GM13977 (cell line): ENCODE measurements at places on chromosomes 13 and 19.

GRCh38 chr19:40960062-40960685 lies 30.9 kb upstream of the CYP2B6 start:
- DNase-seq, result no peak

- no peak for DNase-seq
These were observed 6.7 kb upstream of the CHERP start for GRCh38 chr19:16548956-16549355.

DNA sequence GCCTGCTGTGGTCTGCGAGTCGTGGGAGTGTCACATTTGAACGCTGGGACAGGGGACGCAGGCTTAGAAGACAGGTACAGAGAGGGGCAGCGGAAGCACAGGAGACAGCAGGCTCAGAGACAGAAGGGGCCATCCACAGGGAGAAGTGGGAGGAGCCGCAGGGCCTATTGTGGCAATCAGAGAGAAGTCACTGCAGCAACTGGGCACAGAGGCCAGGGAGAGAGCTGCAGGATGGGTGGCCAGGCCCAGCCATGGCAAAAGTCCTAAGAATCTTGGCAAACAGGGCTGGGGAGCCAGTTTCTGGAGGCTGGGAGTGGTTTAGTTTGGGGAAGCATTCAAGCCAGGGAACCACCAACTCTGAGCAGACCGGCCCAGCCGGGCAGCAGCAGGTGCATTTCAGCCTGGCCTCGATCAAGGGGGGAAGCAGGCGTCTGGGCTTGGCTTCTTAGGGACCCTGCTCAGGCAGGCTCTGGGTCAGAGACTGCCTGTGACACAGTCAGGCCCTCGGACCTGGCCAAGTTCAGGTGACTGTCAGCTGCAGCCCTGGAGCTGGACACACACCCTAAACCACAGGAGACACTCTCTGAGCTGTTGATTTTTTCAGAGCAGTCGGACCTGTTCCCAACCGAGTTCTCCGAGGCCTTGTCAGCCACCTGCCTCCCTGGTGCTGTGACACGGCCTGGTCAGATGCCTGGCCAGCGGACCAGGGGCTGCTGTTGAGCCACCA lies 11.8 kb downstream of the SH3GL1 start:
- no peak for DNase-seq

GRCh38 chr19:38596057-38596981 lies 21.4 kb downstream of the MAP4K1 start:
- DNase-seq, result no peak

GRCh38 chr13:74675182-74675581 lies 541.0 kb upstream of the KLF12 start:
- DNase-seq, result no peak

DNA sequence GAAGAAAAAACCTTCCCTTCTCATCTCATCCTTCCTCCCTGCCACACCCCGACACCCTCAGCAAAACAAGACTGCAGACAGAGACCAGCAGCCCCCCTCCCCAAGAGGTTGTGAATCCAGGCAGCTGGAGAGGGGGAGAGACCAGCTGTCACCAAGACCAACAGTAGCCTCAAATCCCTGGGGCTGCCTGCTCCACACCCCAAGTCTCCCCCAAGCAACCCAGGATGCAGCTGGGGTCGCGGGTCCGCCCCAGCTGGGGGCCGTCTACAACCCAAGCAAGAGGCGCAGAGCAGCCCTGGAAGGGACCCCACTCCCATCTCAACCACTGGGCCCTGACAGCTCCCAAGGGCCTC lies 7.1 kb downstream of the KLF16 start:
- no peak for DNase-seq

DNA sequence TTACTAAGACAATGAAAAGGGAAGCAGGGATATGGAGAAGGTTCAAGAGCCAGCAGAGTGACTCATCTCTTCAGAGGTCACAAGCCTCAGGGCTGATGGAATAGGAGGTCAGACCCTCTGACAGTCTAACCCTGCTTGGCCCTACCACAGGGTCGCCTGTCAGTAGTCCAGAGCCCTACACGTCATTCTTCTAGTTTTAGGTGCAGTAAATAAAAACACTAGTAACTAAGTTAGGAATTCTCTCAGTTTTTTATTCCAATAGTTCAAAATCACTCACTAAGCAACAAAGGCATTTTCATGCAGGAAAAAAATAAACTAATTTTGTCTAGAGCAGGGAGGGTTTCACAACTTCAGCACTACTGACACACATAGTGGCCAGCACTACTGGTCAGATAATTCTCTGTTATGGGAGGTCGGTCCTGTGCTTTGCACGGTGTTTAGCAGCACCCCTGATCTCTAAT lies 27.2 kb downstream of the FOXO1 start:
- no peak for DNase-seq

DNA sequence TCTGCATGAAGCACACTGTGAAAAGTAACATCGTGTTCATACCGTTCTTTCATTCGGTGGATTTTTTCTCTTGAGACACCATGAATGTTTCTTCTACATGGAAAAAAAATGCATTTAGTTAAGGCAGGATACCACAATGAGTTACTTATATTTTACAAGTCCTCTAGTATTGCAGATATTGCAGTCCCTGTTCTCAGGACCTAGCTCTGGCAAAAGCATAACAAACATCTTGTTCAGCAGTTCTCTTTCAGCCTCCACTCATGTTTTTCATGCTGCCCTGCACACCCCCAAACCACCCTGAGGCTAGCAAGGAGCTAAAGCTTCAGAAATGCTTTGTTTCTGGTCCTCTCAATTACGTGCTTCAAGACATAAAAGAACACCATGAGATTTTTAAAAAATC lies 24.8 kb downstream of the N4BP2L1 start:
- DNase-seq, result no peak

DNA sequence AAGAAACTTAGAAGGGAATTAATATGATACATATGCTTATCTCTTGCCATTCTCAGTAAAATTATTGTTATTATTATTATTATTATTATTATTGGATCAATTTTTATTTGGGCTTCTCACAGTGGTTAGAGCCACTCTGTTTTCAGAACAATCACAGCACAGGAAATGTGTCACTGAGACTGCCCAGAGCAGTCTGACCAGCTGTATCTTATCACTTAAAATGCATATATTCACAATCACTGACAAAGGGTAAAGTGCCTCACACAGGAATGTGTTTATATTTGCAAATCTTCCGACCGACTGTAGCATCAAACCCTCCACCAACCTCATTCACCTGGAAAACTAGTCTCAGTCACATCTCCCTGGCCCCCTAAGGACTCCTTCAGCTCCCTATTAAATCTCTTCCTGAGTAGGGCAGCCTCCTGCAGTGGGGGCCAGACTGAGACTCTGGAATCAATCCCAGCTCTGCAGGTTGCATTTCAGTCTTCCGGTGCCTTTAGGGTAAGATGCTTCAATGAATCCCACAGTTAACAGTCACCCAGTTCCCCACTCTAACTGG lies 738.3 kb upstream of the SLITRK5 start:
- DNase-seq, result no peak

DNA sequence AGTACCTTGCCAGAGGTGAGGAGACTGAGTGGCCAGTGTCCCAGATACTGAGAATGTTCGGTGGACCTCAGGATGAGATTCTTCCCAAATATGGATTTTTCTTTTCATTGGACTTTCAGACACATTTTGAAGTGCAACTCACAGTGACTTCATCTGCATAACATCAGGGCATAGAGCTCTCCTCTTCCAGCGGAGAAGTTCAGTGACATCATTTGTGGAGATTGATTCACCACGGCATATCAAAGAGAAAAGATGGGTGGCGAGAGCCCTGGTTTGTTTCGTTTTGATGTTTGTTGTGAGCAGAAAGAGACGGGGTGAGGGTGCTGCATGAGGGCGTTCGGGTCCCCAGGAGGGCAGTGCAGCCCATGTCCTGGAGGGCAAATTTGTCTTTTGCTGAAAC lies 120.1 kb upstream of the GPR12 start:
- DNase-seq, result no peak

DNA sequence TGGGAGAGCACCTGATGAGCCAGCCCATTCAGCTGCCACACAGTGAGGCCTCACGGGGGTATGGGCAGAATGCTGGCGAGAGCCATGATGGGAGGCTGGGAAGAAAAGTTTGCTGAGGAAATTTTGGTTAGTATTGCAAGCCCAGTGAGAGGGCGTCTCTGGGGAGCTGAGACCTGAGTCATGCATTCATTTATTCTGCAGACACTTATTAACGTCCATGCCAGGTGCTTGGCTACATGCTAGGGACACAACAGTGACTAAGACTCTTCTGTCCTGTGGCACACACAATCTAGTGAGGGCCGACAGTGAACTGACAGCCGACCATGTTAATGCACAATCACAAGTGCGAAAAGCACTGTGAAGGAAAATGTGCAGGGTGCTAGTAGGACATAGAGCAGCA lies 27.2 kb downstream of the WDR62 start:
- no peak for DNase-seq

DNA sequence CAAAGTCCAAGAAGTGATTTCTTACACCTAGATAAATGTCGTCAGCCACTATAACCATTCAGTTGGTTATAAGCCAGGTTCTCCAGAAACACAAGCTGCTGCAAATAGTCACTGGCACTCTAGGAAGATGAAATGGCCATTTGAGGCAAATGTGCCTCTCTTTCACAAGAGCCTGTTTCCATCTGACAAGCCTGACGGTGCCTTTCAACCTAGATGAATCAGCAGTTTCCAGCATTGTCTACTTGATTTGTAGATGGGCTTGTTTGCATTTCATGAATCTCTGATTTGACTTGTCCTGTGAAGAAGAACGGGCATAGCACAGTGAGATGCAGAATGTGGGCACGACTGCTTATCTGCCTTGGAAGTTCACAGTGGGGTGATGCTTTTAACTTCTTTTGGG lies 327.2 kb downstream of the LMO7 start:
- no peak for DNase-seq

DNA sequence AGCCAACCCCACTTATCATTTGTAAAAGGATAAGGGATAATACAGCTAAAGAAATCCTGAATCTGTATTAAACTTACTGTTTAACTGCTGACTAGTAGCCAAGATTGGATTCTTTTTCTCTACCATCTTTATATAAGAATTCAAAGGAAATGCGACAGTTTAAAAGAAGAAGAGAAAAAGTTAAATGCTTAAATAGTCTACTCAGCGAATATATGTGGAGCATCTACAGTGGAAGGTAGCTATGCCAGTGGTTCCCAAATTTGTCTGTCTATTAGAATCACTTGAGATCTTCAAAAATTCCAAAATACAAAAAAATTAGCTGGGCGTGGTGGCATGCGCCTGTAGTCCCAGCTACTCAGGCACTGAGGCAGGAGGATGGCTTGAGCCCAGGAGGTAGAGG lies 60.8 kb upstream of the KLF5 start:
- DNase-seq, result no peak

DNA sequence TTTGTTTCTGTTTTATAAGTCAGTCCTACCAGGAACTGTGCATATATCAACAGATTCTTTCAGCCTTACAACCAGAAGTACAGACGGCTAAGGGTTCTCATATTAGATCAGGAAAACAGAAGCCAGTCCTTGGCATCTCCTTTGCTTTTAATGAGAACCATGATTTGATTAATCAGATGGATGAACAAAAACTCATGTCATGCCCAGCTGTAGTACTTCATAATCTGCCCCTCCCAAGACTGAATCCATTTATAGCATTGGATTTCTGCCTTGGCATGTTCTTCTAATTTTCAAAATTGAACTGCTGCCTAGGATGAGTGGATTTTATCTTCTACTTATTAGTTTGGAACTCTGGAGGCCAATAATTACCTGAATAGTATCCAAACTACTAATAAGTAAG lies 617.2 kb downstream of the SLITRK5 start:
- DNase-seq, result no peak

GRCh38 chr13:33265133-33265532 lies 20.4 kb downstream of the STARD13 start:
- DNase-seq, result no peak
